ENCODE measurements at places on chromosomes 1 and 21. TPM values are rescaled to one million over a fixed set of nuclear protein-coding genes. Genes with fewer than 3 reads are reported as not detected.

HENMT1 gene
- 7.9 TPM for total RNA-seq

CFAP141 gene
- not detected for total RNA-seq

FAM72A gene
- total RNA-seq = 4.9 TPM

DCST2 gene
- not detected for total RNA-seq

RNF223 gene
- total RNA-seq = not detected

ADAMTS1 gene
- total RNA-seq = 310 TPM

ACTA1 gene
- total RNA-seq = 2.3 TPM

SCP2 gene
- total RNA-seq = 99.9 TPM

DNA sequence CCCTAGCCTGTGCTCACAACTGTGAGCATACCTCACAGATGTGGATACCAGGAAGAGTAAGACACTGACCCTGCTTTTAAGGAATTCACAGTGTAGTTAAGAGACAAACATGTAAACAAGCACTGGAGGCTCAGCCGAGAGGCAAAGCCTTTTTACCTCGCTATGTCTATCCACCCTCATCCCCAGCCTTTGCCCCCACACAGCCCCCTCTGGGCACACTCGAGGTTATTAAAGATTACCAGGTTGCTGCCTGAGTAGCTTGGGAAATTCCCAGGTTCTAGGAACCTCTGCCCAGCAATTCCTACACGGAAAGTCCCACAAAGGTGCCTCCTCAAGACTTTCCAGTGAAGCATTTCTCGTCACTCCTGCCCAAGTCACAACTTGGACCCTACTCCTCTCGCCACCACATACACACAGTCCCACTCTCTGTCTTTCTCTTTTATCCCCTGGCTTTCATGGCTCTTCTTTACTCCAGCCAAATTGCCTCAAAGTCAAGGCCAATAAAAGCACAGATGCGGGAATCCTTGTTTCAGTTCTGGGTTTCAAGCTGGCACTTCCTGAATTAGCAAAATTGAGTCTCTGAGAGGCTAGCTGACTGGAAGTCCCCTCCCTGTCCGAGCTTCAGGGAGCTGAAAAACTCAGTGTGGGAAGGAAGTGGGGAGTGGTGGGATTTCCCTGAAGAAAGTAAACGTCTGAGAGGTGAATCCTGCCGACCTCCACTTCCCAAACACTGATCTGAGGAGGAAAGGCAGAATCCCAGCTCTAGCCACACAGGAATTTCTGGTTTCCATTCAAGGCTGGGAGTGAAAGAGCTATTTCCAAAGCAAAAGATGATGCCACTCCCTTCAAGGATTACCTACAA is 7.6 kb downstream of the DENND2D start:
- no peak overlapping the region for H3K27ac ChIP-seq
- H3K27me3 ChIP-seq = no peaks in the 10 kb centered on the region
- DNase-seq = no peak
- peaks cover 4% of the 10 kb centered on the region for H3K36me3 ChIP-seq
- H3K4me3 ChIP-seq = no peak overlapping the region

DNA sequence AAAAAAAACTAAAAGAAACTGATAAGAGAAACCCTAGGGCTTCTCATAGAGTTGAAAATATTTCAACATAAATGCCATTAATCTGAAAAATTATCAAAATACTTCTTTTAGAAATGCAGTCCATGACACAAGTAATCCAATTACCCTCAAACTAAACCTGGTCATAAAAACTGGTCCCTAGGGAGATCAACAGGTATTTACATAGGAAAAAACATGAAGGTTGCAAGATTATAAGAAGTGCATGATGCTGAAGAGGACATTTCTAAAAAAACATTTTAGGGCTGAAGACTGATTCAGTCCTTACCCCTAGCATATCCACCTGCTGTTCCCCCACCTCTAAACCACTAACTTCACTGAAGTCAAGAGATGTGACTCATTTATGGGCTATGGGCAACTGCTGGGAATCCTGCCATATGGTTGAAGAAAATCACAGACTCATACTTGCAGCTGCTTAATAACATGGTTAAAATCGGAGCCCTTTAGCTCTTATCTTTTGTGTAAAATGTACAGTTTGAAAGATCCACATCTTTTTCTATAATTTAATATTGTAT is 131.0 kb upstream of the RUNX1 start:
- no peaks in the 10 kb centered on the region for H3K4me1 ChIP-seq
- H3K4me3 ChIP-seq = no peak overlapping the region
- DNase-seq = no peak
- no peak overlapping the region for H3K27ac ChIP-seq
- no peaks in the 10 kb centered on the region for H3K27me3 ChIP-seq

- H3K4me3 ChIP-seq = no peak overlapping the region
- no peaks in the 10 kb centered on the region for H3K36me3 ChIP-seq
- H3K27me3 ChIP-seq = no peaks in the 10 kb centered on the region
- no peak overlapping the region for H3K27ac ChIP-seq
Observed at GRCh38 chr1:44089371-44090048, 29.1 kb upstream of the KLF17 start.

DNA sequence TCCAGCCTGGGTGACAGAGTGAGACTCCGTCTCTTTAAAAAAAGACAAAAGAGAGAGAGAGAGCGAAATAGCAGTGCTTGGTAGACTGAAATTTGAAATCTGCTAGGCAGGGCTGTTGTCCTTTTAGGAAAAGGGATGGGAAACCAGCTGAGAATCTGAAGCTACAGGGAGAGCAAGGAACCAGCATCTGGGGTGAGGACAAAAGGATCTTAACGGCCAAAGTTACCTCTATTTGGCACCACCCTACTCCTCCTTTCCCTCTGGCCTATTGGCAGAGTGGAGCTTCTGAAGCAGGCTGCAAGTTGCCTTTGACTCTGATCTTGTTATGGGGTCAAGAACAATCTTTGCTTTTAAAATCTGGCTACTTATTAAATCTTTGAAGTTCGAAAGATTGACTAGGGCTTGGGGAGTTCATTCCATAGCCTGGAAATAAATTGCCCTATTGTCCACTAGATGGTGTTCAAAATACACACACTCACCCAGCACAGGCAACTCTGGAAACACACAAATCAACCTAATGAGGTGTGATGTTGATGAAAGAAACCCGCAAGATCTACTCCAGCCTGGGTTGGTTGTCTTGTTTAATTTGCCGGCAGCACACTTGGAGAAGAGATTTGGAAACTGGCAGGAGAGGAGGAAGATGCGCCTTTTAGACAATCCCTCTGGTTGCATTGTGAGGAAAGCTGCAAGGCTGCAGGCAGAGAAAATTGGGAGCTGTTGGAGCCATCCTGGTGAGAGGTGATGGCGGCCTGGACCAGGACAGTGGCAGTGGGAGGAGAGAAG is 16.5 kb upstream of the PARP1 start:
- H3K27ac ChIP-seq = no peak overlapping the region
- no peaks in the 10 kb centered on the region for H3K4me1 ChIP-seq
- no peak overlapping the region for H3K4me3 ChIP-seq
- H3K27me3 ChIP-seq = no peaks in the 10 kb centered on the region
- no peaks in the 10 kb centered on the region for H3K36me3 ChIP-seq
- no peak for DNase-seq

DNA sequence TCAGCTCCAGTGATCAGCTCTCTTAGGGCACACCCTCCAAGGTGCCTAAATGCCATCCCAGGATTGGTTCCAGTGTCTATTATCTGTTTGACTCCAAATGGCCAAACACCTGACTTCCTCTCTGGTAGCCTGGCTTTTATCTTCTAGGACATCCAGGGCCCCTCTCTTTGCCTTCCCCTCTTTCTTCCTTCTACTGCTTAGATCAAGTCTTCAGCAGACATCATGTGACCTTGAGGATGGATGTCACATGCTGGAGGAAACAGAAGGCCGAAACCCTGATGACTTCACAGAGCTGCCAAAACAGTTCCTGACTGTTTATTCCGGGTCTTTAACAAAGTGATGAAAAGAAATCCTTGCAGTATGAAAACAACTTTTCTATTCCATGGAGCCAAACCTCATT is 24.4 kb upstream of the WDR26 start:
- no peaks in the 10 kb centered on the region for H3K36me3 ChIP-seq
- H3K27me3 ChIP-seq = no peaks in the 10 kb centered on the region
- H3K4me1 ChIP-seq = peaks cover 9% of the 10 kb centered on the region
- no peak overlapping the region for H3K4me3 ChIP-seq

- H3K4me1 ChIP-seq = no peaks in the 10 kb centered on the region
- DNase-seq = peak; percentile 18
- H3K36me3 ChIP-seq = no peaks in the 10 kb centered on the region
- no peak overlapping the region for H3K27ac ChIP-seq
- H3K27me3 ChIP-seq = no peaks in the 10 kb centered on the region
- no peak overlapping the region for H3K4me3 ChIP-seq
Observed at GRCh38 chr1:84847253-84848250, 45.5 kb downstream of the LPAR3 start.

GRCh38 chr1:212791676-212792395 is at the start of the genes NSL1 and TATDN3:
NSL1 (minus strand) TSS chr1:212791777; CDS start chr1:212791763, 14 bp downstream.
TATDN3 (plus strand) TSS chr1:212791894; CDS start chr1:212791922, 28 bp downstream.
- H3K27ac ChIP-seq = peak within 1 kb of the TSS; percentile 87
- H3K27me3 ChIP-seq = no peaks in the 10 kb centered on the region
- peak; percentile 50 for DNase-seq
- H3K4me3 ChIP-seq = peak within 1 kb of the TSS; percentile 95
- peaks cover under 1% of the 10 kb centered on the region for H3K36me3 ChIP-seq

DNA sequence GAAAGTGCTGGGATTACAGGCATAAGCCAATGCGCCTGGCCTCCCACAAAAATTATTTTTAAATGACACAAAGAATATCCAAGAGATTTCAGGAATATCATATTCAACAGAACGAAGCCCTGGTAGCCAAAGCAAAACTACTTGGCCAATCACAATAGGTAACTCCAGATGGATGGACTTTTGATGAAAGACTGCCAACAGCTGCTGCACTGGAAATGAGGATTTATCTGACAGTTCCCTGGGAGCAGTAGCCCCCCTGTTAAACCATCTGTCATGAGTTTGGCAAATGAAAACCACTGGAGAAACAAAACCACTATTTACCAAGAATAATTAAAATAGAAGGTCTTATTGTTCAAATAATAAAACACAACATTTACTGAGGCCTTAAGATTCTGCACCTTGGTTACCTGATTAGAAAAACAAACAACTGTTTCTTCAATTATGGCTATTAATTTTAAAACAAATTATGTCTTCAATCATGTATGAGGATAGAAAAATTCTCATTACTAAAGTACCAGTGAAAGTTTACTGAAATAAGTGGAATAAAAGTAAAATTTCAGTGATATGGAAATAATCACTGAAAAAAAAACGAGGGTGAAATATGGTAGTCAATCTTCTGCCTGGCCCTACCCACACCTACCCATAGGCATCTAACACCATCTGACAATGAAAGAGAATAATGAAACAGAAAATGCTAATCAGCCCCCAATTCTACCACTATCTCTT is 34.3 kb upstream of the PSMG1 start:
- H3K36me3 ChIP-seq = peaks cover 16% of the 10 kb centered on the region
- H3K4me3 ChIP-seq = no peak overlapping the region
- H3K4me1 ChIP-seq = no peaks in the 10 kb centered on the region
- no peaks in the 10 kb centered on the region for H3K27me3 ChIP-seq
- no peak for DNase-seq
- H3K27ac ChIP-seq = no peak overlapping the region

DNA sequence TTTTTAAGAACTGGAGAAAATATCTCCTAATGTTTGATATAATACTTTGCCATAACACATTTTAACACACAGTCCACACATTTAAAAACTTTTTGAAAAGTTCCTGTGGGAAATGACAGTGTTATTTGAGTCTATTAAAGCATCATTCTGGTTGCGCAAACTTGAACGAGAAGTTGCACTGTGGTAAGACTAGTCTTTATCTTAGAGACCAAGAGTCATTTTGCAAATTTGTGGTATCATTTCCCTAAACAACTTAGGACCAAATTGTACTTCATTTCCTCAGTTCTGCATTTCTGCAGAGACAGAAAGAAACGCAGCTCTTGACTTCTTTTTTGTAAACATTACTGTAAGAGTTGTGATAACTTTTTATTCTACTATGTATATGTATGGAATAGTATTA is at the start of gene RGS18:
TSS of gene RGS18 (plus strand) at position 282 of the 400 bp plus-strand sequence. CDS start 176 bp downstream, outside the sequence.
- peak within 1 kb of the TSS; percentile 11 for H3K4me3 ChIP-seq
- DNase-seq = no peak
- no peaks in the 10 kb centered on the region for H3K27me3 ChIP-seq
- H3K27ac ChIP-seq = no peak within 1 kb of the TSS

- H3K4me1 ChIP-seq = peaks cover 36% of the 10 kb centered on the region
- no peak overlapping the region for H3K27ac ChIP-seq
- no peak overlapping the region for H3K4me3 ChIP-seq
- H3K27me3 ChIP-seq = no peaks in the 10 kb centered on the region
- DNase-seq = no peak
- no peaks in the 10 kb centered on the region for H3K36me3 ChIP-seq
Observed at GRCh38 chr1:211324992-211325775, 1.4 kb upstream of the TRAF5 start.

DNA sequence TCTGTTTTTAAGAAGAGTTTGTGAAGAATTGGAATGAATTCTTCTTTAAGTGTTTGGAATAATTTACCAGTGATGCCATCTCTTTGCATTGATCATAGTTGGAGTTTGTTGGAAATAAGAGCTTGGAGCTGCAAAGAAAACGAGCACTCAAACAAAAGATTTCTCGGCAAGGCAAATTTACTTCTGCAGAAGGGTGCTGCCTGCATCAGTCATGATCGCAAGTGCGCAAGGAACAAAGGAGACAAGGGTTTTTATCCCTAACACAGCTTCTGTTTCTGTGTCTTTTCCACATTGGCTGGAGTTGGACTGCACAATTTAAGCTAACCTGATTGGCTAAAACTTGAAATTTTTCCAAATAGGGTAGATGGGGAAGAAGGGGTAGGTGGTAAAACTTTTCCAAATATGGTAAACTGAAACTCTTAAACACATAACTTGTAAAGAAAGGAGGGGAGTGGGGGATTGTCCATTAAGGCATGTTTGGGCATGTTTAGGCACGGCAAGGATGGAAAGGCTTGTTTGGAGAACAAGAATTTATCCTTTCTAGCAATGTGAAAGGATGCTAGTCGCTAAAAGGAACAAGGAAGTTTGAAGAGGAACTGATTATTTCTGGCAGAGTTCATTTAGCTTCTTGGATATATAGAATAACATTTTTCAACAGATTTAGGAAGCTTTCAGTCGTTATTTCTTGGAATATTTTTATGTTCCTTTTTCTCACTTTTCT is 3.5 kb upstream of the AADACL4 start:
- H3K27me3 ChIP-seq = no peaks in the 10 kb centered on the region
- H3K27ac ChIP-seq = no peak overlapping the region
- H3K36me3 ChIP-seq = no peaks in the 10 kb centered on the region
- no peak overlapping the region for H3K4me3 ChIP-seq
- no peak for DNase-seq

DNA sequence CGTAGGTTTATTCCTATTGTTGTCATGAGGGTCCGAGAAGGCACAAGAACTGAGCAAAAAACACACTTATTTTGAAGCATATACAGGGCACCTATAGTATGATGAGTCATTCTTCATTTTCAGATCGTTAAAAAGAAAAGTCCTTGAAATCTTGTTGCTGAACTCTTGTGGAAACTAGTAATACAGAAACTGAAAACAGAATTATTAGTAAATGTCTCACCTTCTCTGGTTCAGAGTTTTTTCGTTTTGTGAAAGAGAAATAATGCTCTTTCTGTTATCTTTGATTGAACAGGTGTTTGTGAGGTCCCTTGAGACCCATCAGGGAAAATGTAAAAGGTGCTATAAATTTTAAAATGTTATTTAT is 102.0 kb upstream of the COA6 start:
- no peaks in the 10 kb centered on the region for H3K27me3 ChIP-seq
- no peak overlapping the region for H3K4me3 ChIP-seq
- H3K27ac ChIP-seq = no peak overlapping the region
- H3K4me1 ChIP-seq = no peaks in the 10 kb centered on the region
- DNase-seq = no peak
- H3K36me3 ChIP-seq = no peaks in the 10 kb centered on the region
